Activated T-cell treated with anti-CD3 and anti-CD28 coated beads, Interleukin-2, amount 50 U/mL, for 72 hours (primary cell): ENCODE measurements at places on chromosomes 1 and 21.

GRCh38 chr1:2133039-2133878, 61.3 kb downstream of the FAAP20 start:
- no peak overlapping the region for H3K27ac ChIP-seq
- peak; percentile 99 for DNase-seq
- peaks cover 13% of the 10 kb centered on the region for H3K4me1 ChIP-seq
- H3K36me3 ChIP-seq, result no peaks in the 10 kb centered on the region

DNA sequence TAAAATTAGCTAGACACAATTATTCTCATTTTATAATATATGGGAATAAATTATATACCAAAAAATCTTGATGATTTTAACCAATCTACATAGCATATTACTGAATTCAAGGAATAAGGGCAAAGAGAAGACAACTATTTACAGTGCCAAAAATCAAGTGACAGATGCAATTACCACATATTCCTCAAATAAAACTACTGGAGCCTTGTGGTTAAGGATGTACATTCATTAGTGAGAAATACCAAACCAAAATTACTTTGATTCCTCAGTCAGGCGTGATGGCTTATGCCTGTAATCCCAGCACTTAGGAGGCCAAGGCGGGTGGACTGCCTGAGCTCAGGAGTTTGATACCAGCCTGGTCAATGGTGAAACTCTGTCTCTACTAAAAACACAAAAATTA, 68.8 kb upstream of the RBM34 start:
- no peak overlapping the region for H3K27ac ChIP-seq
- DNase-seq, result no peak
- no peaks in the 10 kb centered on the region for H3K27me3 ChIP-seq
- no peak overlapping the region for H3K4me3 ChIP-seq
- no peaks in the 10 kb centered on the region for H3K4me1 ChIP-seq

- no peak overlapping the region for H3K4me3 ChIP-seq
- no peaks in the 10 kb centered on the region for H3K36me3 ChIP-seq
Measured at GRCh38 chr1:86150553-86151055, 6.0 kb downstream of the COL24A1 start.

- H3K36me3 ChIP-seq, result no peaks in the 10 kb centered on the region
- no peaks in the 10 kb centered on the region for H3K4me1 ChIP-seq
- H3K4me3 ChIP-seq, result no peak overlapping the region
- peaks cover 33% of the 10 kb centered on the region for H3K27me3 ChIP-seq
- H3K27ac ChIP-seq, result no peak overlapping the region
- no peak for DNase-seq
Measured at GRCh38 chr1:119603695-119604094, 44.4 kb downstream of the ZNF697 start.

- DNase-seq, result no peak
- no peaks in the 10 kb centered on the region for H3K36me3 ChIP-seq
- no peaks in the 10 kb centered on the region for H3K27me3 ChIP-seq
- H3K27ac ChIP-seq, result no peak overlapping the region
- H3K4me1 ChIP-seq, result no peaks in the 10 kb centered on the region
- no peak overlapping the region for H3K4me3 ChIP-seq
Measured at GRCh38 chr1:159790237-159790917, 9.6 kb downstream of the DUSP23 start.
